Stimulated activated CD4-positive, alpha-beta T cell treated with anti-CD3 and anti-CD28 coated beads, Interleukin-1b, Interleukin-23, amount 100 ng/mL, for 1 hour (primary cell): ENCODE measurements at places on chromosomes 12 and 14.

- DNase-seq, result no peak
Measured at GRCh38 chr12:79983492-79983891, 48.6 kb upstream of the PPP1R12A start.

- no peak for DNase-seq
Measured at GRCh38 chr12:53966385-53967133, 6.4 kb upstream of the HOXC11 start.

- no peak for DNase-seq
Measured at GRCh38 chr14:68796418-68797101, 3.7 kb upstream of the ZFP36L1 start.

GRCh38 chr12:99975321-99975720, 9.4 kb downstream of the ANKS1B start:
- DNase-seq, result no peak

GRCh38 chr12:80709811-80710726, 2.6 kb downstream of the MYF6 start:
- no peak for DNase-seq

- DNase-seq, result no peak
Measured at GRCh38 chr12:86367137-86367536, 110.9 kb upstream of the MGAT4C start.

GRCh38 chr12:126663304-126664094, 1598.3 kb downstream of the AACS start:
- DNase-seq, result no peak

GRCh38 chr14:101734246-101734847, 27.2 kb upstream of the PPP2R5C start:
- no peak for DNase-seq

GRCh38 chr14:52325126-52325525, 11.0 kb downstream of the PTGER2 start:
- DNase-seq, result no peak
